ENCODE measurements at places on chromosomes 13 and 19.

- no peak for DNase-seq
Observed at GRCh38 chr13:73054712-73055111, 4.1 kb upstream of the KLF5 start.

GRCh38 chr13:83327091-83327490, 555.2 kb downstream of the SLITRK1 start:
- no peak for DNase-seq

GRCh38 chr19:44476559-44477408, 23.5 kb downstream of the ZNF180 start:
- no peak for DNase-seq

DNA sequence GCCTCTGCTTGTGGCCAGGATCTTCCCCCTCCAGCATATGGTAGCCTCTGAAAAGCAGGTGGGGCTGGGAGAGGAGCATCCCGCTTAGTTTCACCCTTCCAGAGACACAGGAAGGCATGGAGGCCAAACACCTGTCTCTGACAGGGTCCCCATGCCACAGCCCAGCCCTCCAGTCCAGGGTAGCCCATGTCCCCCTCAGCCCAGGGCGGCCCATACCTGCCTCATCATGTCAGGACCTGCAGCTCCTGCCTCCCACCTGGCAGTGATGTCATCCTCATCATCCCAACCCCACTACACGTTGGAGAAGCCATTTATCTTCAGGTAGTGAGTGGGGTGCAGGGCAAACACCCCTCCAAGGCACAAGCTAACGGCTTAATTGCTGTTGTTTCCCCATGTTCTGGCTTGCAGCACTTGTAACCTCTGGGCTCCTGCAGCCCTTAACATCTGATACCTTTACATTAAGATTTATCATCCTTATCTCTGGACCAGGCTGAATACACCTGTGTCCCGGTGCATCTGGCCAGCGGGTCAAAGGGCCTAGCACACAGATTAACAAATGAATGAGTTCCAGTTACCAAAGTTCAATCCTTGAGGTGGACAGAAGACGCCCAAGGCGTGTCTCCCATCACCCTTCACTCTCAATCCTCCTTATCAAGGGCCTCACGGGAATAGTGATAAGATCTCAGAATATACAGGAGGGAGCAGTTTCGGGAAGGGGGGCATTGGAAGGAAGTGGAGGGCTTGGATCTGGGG, 22.2 kb downstream of the ZNF175 start:
- DNase-seq, result no peak

GRCh38 chr19:1465191-1466016, 13.6 kb downstream of the C19orf25 start:
- DNase-seq, result no peak

- DNase-seq, result no peak
Observed at GRCh38 chr13:109136873-109137272, 507.5 kb downstream of the MYO16 start.

GRCh38 chr19:19155495-19156219, 14.4 kb downstream of the MEF2B start:
- no peak for DNase-seq

DNA sequence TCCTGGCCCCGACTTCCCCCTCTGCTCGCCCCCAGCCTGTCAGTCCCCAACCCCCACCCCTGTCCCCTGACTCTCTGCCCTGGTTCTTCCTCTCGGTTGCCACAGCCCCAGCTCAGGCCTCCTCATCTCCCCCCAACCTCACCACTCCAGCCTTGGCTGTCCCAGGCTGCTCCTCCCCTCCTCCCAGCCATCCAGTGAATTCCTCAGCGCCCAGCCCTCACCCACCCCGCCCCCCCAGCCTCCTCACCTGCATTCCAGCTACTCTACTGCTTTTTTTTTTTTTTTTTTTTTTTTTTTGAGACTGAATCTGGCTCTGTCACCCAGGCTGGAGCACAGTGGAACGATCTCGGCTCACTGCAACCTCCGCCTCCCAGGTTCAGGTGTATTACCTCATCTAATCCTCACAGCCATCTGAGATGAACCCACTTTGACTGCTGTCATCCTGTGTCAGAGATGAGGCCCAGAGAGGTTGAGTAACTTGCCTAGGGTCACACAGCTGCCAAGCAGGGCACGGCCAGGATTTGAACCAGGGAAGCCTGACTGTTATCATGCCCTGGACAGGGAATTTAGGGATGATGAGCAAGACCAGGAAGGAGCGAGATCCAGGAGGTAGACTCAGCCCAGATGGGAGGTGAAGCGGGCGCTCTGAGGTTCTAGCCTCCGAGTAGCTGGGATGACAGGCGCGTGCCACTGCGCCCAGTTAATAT, 2.6 kb downstream of the SULT2B1 start:
- DNase-seq, result no peak

- no peak for DNase-seq
Observed at GRCh38 chr13:42279080-42279479, 7.1 kb downstream of the AKAP11 start.

- no peak for DNase-seq
Observed at GRCh38 chr13:97191142-97191541, 31.0 kb upstream of the MBNL2 start.

- no peak for DNase-seq
Observed at GRCh38 chr13:87903553-87903952, 232.4 kb downstream of the SLITRK5 start.

DNA sequence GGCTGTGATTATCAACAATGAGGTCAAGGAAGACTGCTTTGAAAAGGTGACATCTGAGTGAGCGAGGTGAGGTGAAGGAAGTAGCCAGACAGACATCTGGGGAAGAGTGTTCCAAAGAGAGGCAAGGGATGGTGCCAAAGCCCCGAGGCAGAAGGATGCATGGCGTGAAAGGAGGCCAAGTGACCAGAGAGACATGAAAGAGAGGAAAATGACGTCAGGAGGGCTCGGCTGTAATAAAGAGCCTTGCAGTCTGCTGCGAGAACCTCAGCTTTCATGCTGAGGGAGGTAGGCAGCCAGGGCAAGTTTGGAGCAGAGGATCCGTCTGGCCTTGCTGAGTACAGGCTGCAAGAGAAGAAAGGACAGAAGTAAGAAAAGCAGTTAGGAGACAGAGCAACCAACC, 50.8 kb downstream of the FOXO1 start:
- DNase-seq, result no peak

GRCh38 chr13:50123515-50123861, 108.2 kb downstream of the KCNRG start:
- DNase-seq, result no peak
